ENCODE measurements at places on chromosomes 5 and 9. TPM values are rescaled to one million over a fixed set of nuclear protein-coding genes. Genes with fewer than 3 reads are reported as not detected.
A peak's percentile ranks its signal among the peaks of the same experiment; 100 is the strongest.

DNA sequence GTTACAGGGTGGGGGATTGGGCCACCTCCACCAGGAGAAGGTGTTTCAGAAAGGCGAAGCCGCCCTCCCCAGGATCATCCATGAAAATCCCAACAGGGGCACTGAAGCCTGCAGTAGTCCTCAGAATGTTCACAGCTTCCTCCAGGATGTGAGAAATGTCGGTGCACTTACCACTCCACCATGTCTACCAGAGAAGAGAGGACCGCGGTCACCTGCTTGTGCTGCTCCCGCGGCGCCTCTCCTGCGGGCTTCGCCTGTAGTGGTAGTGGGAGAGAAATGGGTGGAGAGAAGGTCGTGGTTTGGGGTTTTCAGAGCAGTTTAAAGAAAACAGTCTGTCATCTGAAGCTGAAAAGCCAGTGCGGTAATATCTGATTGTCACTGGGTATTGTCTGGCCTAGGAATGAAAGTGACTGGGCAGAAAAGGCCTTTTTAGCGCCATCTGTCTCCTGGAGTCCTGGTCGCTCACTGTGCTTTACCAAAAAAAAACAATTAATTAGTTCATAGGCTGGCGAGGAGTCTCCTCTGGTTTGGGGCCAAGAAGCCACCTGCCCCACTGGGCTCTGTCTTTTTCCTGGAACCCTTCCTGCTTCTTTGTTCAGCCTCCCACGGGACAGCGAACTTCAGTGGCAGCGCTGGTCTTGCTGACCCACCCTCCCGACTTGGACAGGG is 23.0 kb upstream of the PPP1R26 start:
- no peak for DNase-seq

DNA sequence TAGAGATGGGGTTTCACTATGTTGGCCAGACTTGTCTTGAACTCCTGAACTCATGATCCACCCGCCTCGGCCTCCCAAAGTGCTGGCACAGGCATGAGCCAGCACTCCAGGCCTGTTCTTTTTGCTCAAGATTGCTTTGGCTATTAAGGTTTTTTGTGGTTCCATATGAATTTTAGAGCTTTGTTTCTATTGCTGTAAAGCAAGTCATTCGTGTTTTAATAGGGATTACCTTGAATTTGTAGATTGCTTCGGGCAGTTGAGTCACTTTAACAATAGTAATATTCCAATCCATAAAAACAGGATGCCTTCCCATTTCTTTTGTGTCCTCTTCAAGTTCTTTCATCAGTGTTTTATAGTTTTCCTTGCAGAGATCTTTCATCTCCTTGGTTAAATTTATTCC is 22.1 kb downstream of the C6 start:
- no peak for DNase-seq

DNA sequence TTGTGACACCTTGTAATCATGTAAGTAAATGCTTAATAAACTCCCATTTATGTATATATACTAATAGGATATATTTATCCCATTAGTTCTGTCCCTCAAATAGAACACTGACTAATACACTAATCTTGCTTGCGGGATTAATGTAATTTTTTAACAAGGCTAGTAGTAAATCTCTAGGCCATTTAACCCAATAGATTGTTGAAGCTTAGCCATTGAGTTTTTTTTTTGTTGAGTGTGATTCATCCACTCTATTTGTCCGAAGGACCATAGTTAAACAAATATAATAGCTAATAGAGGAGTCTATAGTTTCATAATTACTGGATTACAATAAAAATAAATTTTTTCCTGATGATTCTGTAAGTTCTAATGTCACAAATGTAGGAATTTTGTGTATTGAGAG is 474.4 kb downstream of the CDH9 start:
- no peak for DNase-seq

- DNase-seq = no peak
Measured at GRCh38 chr9:79562749-79563386, 8.9 kb upstream of the TLE4 start.

- DNase-seq = no peak
Measured at GRCh38 chr5:133015466-133015865, 10.9 kb downstream of the ZCCHC10 start.

DNA sequence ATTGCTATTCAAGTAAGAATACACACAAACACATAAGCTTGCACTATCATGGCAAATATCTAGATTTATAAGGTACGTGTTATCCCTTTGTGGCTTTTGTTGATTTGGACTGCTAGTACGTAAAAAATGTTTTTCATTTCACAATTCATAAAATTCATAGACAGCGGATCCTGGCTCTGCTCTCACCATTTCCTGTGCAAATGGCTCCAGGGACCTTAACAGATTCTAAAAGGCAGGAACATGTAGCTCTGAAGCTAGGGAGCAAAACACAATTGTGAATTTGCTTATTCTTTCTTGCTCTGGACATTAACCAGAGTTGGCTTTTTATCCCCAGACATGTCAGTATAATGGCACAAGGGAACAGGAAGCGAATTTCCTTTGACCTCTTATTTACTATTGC is 1019.9 kb upstream of the WWC1 start:
- no peak for DNase-seq

GRCh38 chr9:134025606-134026541 is 593 bp downstream of the BRD3OS start:
- peak; percentile 59 for DNase-seq

The FBXW5 gene
- 162 TPM for total RNA-seq

The SH3TC2 gene
- total RNA-seq = 15.7 TPM

The LIX1 gene
- not detected for total RNA-seq

The EIF4E1B gene
- total RNA-seq = not detected

The ADAM19 gene
- total RNA-seq = 9.3 TPM

All from left ventricle myocardium superior (tissue), 1 donor.